NCI-H1436 treated with DMSO at 0.1 percent for 48 hours (cell line): ENCODE measurements at places on chromosomes 16 and 17.

GRCh38 chr16:29854520-29855100, 8.4 kb downstream of the CDIPT start:
- no peak for DNase-seq

DNA sequence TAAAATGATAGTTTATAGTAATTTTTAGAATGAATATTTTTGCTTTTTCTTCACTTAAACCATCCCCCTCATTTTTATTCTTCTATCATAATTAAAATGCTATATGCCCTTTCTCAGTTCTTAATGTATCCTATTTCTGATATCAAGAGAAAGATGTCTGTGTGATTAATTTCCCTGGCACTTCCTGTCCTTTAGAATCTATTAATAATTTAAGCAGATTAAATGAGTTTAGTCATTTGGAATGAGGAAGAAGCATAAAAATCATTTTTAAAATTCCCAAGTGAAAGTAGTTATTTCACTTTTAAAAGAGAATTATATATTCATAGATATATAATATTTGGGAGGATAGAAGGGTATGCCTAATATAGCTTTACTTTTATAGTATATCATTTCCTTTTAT, 27.8 kb upstream of the CDR2 start:
- DNase-seq = no peak

GRCh38 chr16:14017886-14018285, 53.2 kb upstream of the MRTFB start:
- no peak for DNase-seq

- DNase-seq = no peak
Measured at GRCh38 chr16:72797621-72798020, 250.3 kb downstream of the ZFHX3 start.
